LoVo (cell line): ENCODE measurements at places on chromosomes 1 and 21.

GRCh38 chr1:34970829-34971228 is 14.3 kb downstream of the TMEM35B start:
- no peak for DNase-seq

DNA sequence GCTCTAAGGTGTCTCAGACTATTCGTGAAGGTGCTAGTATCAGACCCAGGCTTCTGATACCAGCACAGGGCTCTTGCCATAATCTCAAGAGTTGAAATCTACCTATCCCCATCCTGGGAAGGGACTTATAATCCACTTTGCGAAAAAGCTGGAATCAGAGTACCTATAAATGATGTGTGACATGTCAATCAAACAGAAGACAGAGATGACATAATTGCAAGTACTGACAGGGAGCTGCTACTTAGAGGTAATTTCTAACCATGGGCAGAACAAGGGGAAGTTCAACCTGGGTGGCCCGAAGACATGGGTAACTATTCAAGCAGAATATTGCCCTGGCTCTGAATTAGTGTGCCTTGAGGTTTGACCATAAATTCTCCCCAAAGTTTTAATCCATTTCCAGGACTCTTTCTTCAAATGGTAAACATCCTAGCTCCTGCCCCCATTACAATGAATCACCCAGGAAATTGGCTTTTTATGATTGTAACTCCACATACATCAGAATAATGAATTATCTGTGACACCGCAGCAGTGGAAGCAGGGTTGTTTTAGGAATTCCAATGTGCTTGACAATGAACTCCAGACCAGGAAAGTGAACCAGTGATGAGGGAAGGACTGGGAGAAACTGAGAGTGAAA is 37.2 kb downstream of the KANK4 start:
- DNase-seq, result no peak

DNA sequence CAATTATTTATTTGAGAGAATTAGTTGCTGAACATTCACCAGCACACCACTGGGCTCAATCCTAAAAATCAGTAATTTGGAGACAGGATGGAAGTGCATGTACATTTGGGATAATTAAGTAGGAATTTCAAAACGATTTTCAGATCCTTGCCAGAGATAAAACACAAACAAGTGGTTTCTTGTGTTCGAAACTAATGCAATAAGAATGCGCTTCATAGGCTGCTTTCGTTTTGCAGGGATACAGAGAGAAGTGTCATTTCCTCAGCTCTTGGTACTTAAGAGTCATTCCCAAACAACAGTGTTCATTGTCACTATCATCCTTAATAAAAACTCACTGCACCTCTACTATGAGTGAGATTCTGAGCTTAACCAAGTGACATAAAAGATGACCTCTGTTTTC is 20.6 kb upstream of the USP24 start:
- no peak for DNase-seq

GRCh38 chr1:914131-914890 is 9.4 kb upstream of the SAMD11 start:
- no peak for DNase-seq

GRCh38 chr1:64861611-64862010 is 104.7 kb downstream of the JAK1 start:
- peak; percentile 1 for DNase-seq

DNA sequence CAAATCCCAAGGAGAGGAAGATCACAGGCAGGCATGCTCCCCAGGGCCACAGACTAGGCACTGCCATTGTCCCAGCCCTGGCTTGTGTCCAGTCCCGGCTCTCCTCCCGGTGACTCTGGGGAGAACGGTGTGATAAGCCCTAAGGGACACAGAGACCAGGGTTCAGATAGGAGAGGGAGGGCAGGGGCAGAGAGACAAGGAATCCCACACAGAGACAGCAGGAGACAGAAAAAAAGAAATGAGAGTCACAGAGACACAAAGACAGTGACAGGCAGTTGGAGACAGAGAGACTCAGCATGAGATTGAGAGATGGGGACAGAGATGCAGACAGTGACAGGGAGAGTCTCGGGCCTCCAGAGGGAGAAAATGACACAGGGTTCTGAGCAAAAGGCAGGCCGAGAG is 361 bp downstream of the INSRR start:
- DNase-seq, result no peak

DNA sequence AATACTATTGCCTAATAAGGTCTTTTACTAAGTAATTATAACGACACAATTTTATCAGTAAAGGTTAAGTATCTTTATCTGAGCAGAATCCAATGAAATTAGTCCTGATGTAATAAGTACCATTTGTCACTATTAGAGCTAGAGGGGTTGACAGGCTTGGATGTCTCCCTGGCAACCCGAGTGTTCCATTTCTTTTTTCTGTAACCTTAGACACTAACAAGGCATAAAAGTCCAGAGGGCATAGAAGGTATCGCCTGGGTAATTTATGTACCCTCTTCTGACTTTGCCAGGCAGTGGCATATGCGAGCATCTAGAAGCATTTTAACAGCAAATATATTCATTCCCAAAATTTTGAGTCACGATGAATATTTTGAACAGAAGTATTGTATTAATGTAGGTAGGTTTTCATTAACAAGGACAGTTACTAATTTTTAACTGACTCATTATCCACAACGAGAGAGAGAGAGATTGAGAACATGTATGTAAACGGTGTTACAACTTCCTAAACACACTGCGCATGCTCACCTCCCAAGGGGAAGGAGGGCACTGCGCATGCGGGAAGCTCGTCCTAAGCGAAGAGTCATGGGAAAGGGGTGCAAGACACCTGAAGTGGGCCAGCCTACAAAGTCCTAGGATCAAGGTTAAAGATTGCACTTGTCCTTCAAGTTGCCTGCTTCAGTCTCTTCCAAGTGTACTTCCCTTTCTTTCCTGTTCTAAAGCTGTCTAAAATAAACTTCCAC is 423.9 kb downstream of the DSCAM start:
- no peak for DNase-seq

- DNase-seq, result peak; percentile 34
These were observed 258.5 kb downstream of the TRABD2B start for GRCh38 chr1:47738560-47739182.

GRCh38 chr1:154599658-154600057 is 8.3 kb downstream of the ADAR start:
- no peak for DNase-seq

DNA sequence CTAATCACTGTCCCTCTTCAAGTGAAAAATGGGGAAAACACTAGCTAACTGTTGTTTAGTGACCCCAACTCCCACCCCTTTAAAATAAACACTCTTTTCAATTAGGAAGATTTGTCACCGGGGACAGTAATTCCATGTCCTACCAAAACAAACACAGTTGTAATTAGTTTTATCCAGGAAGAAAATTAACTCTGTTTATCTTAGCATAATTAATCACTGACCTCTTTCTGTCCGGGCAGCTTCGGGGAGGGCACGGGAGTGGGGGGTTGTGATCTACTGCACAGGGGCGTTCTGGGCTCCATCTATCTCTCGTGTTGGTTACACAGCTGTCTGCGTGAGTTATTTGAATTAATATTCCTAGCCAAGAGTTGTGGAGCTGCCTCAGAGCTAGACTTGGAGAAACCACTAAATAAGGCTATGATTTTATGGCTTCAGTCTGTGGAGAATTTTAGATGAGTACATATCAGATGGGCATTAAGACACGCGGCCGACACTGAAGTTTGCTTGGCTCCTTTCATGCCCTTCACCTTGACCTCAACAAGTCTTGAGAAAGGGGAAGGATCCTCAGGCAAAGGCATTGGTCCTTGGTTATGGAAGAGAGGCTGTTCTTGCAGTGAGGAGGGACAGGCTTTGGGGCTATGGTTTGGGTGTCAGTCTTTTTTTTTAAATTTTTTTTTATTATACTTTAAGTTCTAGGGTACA is 102.0 kb upstream of the TRABD2B start:
- DNase-seq, result no peak

DNA sequence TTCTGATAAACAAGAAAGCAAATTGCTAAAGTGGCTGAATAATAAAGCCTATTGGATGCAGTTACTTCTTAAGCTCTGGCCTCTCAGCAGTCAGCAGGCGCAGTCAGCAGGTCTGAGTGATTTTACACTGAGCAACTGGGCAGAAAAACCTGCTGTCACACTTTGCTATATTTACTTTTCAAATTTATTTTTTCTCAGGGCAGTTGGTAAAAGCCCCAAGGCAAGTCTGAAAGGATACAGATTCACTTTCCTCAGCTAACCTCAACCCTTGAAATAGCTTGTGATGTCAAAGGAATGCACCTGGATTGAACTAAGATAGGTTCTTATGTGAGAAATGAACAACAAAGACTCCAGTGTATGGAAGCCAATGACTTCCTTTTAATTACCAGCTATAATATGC is 34.0 kb downstream of the ATP5PF start:
- DNase-seq, result no peak

GRCh38 chr1:66353257-66353656 is 180.7 kb upstream of the SGIP1 start:
- DNase-seq, result no peak

DNA sequence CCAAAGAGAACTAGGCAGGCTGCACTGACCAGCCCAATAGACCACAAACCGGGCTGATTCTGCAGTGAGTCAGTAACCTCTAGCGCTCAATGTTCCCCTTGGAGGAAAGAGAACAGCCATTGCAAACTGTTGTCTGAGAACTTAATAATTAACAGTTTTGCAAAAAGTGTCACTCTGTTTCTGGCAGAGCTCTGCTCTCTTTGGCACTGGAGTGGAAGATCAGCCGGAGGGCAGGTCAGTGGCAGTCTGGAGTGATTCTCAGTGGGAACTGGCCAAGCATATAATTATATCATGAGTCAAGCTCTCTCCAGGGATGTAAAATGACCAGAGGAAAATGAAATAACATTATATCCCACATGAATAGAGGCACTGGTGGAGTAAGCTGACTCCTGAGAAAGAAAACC is 238.3 kb downstream of the HLX start:
- DNase-seq, result no peak

DNA sequence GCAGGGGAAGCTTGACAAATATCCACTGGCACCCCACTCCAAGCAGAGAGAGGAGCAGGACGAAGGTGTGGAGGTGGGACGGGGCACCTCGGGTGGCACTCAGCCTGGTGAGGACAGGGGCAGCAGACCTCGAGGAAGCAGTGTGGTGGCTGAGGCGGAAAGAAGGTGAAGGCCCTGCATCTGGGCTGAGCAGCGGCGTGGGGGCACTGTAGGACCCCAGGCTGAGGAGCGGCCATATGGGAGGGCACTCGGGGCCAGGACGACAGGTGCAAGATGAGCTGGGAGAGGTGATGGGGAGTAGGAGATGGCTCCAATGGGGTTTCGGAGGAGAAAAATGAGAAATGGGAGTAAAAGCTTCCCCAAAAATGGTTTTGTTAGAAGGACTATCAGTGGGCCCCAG is 224.9 kb downstream of the TRABD2B start:
- no peak for DNase-seq

DNA sequence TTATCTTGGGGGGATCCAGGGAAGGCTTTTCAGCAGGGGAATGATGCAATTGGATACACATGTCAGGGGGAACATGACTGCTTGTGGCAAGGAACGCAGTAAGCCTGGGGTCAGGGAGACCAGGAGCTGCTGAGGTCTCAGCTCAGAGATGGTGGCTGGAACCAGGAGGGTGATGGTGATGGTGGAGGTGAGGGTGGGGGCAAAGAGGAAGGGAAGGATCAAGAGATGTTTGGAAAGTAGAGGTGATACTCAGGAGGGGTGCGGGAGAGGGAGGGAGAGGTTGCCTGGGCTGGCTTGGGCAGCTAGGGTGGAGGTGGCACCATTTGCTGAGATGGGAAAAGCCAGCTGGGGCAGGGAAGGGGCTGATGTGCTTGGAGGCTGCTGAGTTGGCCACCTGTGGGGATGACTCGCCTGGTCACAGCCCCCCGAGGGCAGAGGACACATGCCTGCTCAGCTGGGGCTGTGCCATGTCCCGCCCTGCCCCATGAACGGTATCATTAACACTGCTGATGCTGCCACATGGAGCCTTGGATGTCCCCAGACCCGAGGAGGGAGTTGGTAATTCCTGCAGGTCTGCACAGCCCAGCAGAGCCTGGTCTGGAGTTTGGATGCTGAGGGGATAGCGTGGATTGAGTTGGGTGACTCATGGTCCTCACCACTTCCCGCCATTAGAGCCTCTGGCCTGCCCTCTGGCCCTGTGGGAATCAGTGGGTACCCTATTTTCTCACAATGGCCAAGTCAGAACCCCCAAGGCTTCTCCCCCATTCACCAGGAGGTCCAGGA is 6.3 kb upstream of the PADI1 start:
- DNase-seq, result peak; percentile 37

DNA sequence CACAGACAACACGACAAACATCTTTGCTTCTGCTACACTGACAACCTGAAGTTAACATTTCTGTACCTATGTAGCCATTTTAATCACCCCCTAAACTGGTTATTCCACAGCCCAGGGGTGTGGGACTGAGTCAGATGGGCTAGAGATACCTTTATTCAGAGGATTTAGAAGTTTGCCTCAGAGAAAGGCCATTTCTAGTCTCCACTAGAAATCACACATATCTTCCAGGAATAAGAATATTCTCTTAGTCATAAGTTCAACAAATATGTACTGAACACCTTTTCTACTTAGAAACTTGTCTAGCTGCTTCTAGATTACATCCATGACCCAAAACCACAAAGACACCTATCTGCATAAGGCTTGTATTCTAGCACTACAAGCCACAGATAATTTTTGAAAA is 38.8 kb downstream of the ERG start:
- DNase-seq, result no peak

DNA sequence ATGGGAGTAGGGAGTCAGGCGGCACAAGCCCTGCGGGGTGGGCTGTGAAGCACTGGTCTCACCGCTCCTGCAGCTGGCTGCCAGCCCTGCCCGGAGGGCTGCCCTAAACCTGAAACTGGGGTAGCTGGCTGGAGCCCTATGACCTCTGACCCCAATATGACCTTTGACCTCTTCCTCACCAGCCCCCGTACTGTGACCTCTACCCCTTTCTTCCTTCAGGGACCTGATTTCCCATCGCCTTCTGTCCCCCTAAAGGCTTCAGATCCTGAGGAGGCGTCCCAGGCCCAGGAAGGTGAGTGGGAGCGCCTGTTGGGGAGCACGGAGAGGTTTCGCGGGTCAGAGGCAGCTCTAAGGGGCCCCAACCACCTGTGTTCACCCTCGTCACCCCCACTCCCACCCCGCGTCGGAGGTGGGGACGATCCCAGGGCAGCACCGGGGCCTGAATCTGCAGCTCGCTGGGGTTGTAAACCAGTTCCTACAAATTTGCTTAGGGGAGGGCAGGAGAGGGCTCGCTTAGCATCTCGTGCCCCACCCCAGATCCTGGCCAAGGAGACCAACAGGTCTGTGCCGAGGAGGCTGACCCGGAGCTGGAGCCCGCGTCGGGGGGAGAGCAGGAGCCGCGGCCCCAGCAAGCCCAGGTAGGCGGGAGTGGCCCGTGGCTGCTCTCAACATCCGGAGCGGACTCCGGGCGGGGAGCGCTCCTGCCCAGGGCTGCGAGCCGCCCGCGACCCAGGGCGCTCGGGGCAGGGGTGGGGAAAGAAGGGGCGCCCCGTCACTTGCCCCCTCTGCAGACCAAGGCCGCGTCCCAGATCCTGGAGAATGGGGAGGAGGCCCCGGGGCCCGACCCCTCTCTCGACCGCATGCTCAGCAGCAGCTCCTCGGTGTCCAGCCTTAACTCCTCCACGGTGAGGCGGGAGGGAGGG is 7.3 kb downstream of the SYTL1 start:
- peak; percentile 47 for DNase-seq

GRCh38 chr1:1907098-1907736 is 7.8 kb upstream of the CALML6 start:
- DNase-seq, result peak; percentile 49

- no peak for DNase-seq
These were observed 97.2 kb downstream of the WDR4 start for GRCh38 chr21:42781971-42782722.
